ENCODE measurements at places on chromosomes 6 and 20. TPM values are rescaled to one million over a fixed set of nuclear protein-coding genes. Genes with fewer than 3 reads are reported as not detected.

The SSTR4 gene
- polyA plus RNA-seq = not detected

The PAX1 gene
- 0.04 TPM for polyA plus RNA-seq

The XKR7 gene
- under 0.01 TPM for polyA plus RNA-seq

The LAMP5 gene
- 0.03 TPM for polyA plus RNA-seq

The KCNK5 gene
- polyA plus RNA-seq = 2.5 TPM

The SLC32A1 gene
- not detected for polyA plus RNA-seq

The PTCRA gene
- not detected for polyA plus RNA-seq

The MUC22 gene
- not detected for polyA plus RNA-seq

The KIF13A gene
- polyA plus RNA-seq = 21.8 TPM
